ENCODE measurements at places on chromosomes 6 and 20.

DNA sequence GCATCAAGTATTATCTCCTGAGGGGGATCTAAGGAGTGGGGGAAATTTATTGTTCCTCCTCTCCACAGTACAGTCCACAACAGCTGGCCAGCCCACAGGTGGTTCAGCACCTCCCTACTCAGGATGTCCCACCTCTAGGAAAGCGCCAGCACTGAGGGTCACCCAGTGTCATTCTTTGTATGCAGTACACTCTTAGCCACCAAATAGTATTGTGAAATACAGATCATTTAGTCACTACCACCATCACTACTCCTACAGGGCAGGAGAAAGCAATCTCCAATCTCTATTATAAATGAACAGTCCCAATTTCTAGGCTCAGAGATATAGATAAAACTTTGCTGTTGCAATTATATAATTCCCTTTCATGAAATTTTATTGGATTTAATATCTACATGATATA is 6.3 kb upstream of the ZNF76 start:
- no peak for DNase-seq

DNA sequence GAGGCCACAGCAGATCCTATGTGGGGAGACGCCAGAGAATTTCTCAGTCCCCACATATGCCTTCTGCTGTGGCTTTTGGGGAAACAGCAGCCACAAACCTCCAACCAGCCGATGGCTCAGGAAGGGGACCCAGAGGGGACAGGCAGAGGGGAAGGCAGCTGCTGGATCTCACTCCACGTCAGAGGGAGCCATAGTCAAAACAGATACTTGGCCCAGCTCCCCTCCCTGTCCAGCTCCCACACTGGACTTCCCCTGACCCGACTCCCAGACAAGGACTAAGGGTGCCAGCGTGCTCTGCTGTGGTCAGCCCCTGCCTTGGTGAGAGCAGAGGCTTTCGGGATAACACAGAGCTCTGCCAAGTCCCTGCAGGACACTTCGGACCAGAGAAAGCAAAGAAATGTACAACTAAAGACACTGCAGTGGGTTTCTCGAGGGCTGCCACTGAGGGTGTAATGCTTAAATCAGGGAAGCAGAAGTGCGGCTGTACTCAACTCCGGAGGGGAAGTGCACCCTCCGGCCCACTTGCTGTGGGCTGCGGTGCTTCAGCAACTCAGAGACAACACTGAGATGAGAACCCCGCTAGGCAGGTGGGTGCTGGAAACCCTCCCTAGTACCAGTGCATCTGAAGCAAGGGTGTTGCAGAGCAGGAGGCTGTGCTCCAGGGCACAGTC is 47.2 kb downstream of the RRBP1 start:
- no peak for DNase-seq

GRCh38 chr6:57261926-57262325 is 39.8 kb upstream of the RAB23 start:
- DNase-seq, result no peak

DNA sequence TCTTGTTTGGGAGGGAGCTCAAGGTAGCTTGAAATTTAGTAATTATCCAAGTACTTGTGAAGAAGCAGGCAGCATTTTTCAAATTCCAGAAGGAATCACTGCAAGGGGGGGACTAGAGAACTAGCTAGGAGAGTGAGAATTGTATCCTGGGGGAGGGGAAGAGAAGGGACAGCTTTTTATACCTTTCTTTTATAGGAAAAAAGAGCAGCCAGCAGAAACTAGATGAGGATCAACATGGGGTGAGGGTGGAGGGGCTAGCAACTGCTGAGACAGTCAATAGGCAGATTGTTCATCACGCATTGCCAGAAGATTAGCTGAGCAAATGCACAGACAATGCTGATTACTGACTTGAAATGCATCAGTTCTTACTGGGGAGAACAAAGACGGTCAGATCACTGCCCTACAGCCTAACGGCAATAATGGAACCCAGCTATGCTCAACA is 514.3 kb upstream of the CITED2 start:
- DNase-seq, result no peak

- DNase-seq, result no peak
Observed at GRCh38 chr6:134519465-134519864, 201.6 kb upstream of the SGK1 start.

DNA sequence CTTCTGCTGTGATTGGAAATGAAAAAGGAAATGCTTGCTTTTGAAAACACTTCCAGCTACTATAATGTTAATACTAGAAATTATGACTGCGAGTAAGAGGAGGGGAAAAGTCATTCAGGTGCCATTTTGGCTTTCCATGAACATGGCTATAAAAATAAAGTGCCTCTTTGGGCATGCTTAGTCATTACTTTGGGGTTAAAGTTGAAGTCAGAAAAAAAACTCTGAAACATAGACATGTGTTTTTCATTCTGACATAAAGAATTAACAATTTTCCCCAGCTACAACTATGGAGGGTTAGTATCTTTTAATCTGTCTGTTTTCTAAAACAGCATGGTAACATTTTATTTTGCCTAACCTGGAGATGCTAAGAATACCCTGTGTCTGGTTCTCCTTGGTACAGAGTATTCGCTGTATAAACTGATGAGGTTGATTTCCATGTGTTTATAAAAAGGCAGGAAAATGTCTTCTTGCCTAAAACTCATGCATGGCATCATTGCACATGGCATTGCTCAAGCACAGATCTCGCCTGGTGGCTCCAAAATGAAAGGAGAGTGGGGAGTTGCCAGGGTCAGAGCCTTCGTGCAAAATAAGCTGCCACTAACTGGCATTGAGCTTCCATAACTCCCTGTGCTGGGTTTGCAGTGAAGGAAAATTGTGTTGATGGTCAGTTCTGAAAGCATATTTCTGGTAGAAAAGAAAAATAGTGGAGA is 188.9 kb downstream of the KCNQ5 start:
- DNase-seq, result no peak

- DNase-seq, result no peak
Observed at GRCh38 chr6:116307001-116307400, 27.3 kb upstream of the TSPYL1 start.

GRCh38 chr6:127971386-127971785 is 70.5 kb upstream of the THEMIS start:
- DNase-seq, result no peak
